ENCODE measurements at places on chromosomes 2 and 18.

GRCh38 chr2:152483276-152484063 is 148.5 kb downstream of the FMNL2 start:
- no peak for DNase-seq

DNA sequence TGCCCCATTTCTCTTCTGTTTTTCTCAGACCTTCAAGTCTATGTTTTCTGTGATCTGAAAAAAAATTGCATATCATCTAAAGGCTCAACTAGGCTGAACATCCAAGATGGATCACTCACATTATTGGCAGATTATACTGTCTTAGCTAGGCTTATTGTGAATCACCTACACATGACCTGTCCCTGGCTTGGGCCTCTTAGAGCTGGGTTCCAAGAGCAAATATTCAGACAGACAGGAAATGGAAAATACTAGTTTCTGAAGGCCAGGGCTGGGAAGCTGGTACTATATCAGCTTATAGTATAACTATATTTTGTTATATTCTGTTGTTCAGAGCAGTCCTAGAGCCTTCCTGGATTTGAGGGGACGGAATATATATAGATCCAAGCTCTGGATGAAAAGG is 90.3 kb downstream of the PIK3C3 start:
- peak; percentile 16 for DNase-seq

GRCh38 chr2:198657512-198658121 is 800.1 kb downstream of the SATB2 start:
- DNase-seq = peak; percentile 41

GRCh38 chr2:117714745-117715417 is 99.6 kb upstream of the DDX18 start:
- no peak for DNase-seq
